SW 1271 (cell line): ENCODE measurements at places on chromosomes 12 and 14.

GRCh38 chr12:113048716-113049127 is 7.8 kb upstream of the DTX1 start:
- DNase-seq = peak; percentile 69

GRCh38 chr14:35366521-35366976 is 38.0 kb downstream of the NFKBIA start:
- DNase-seq = no peak

GRCh38 chr12:58980768-58981167 is 60.5 kb upstream of the LRIG3 start:
- DNase-seq = no peak

GRCh38 chr12:93113317-93114006 is 184.4 kb upstream of the EEA1 start:
- no peak for DNase-seq

DNA sequence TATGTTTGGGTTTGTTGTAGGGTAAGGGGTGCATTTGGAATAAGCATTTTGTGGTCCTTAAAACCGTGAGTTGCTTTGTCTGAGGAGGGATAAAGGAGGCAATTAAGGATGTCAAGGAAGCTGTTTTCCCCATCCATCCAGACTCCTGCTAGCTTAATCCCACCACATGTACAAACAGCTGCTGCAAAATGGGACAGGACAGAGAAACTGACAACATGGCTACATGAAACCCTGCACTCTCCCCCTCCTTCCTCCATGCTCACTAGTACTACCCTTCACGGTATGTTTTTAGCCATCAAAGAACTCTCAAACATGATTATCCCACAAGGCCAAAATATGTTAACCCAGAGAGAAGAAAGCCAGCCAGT is 20.6 kb downstream of the ST8SIA1 start:
- DNase-seq = no peak

DNA sequence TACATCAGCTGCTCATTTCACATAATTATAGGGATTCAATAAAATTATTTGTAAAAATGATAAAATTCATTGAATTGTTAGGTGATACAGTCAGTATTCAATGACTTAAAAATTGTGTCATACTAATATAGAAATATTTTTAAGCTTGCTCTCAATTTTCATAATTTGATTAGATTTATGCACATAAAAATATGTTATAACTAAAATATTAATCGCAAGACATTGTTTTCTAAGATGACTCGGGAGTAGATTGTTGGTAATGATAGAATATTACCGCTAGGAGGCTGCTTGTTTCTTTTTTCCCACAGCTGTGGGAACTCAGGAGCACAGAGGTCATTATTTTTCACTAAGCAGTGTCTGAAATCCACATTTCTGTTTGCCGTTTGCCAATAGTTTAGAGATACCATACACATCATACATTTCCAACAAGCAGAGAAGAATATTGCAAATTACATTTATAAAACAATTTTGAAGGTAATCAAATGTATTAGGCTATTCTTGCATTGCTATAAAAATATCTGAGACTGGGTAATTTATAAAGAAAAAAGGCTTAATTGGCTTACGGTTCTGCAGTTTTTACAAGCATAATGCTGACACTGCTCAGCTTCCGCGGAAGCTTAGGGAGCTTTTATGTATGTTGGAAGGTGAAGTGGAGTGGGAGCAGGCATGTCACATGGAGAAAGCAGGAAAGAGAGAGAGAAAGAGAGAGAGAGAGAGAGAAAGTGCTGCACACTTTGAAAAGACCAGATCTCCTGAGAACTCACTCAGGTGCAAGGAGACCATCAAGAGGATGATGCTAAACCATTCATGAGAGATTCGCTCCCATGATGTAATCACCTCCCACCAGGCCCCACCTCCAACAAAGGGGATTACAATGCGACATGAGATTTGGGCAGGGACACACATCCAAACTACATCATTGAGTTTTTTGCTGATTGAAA is 9.2 kb downstream of the CD69 start:
- DNase-seq = no peak

GRCh38 chr12:18242380-18243089 is 18.8 kb upstream of the PIK3C2G start:
- DNase-seq = no peak

GRCh38 chr12:30753233-30753632 is 1.5 kb downstream of the CAPRIN2 start:
- no peak for DNase-seq

GRCh38 chr14:75150150-75150549 is 23.3 kb upstream of the NEK9 start:
- no peak for DNase-seq

DNA sequence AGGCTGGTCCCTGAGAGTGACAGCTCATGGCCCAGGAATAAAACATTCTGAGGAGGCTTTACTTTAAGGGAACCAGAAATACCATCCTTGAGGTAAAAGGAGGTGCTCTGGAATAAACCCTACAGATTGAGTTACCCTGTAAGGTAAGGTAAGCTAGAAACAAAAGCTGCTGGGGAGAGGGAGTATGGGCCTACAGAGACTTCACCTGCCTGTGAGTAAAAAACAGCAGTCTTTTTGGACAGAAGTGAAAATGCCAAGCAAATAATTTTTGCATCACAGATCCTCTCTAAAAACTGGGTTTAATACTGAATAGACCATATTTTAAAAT is 41.2 kb downstream of the CORO1C start:
- DNase-seq = no peak

DNA sequence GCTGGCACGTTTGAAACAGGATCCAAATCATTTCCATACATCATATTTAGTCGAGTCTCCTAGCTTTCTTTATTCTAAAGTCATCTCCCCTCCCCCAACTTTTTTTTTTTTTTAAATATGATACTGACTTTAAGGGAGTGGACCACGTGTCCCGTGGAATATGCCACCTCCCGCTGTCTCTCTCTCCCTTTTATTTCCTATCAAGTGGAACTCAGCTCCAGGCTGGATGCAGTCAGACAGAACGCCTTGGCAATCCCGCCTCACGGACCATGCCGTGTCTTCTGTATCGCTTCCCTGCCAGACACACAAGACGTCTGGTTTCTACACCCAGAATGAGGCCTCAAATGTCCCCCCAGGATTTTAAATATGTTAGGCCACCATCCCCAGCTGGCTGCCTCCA is 21.2 kb downstream of the BCL7A start:
- DNase-seq = no peak

GRCh38 chr12:48441069-48441468 is 31.3 kb upstream of the ANP32D start:
- DNase-seq = no peak

GRCh38 chr12:53344824-53345485 is 8.8 kb upstream of the SP7 start:
- peak; percentile 35 for DNase-seq

GRCh38 chr14:77714926-77715325 is 7.0 kb downstream of the SLIRP start:
- no peak for DNase-seq

GRCh38 chr12:94240171-94240570 is 91.8 kb downstream of the PLXNC1 start:
- no peak for DNase-seq

GRCh38 chr14:71398450-71398849 is 491.2 kb downstream of the PCNX1 start:
- no peak for DNase-seq

GRCh38 chr14:85953265-85953664 is 423.3 kb downstream of the FLRT2 start:
- no peak for DNase-seq

GRCh38 chr14:25848601-25849000 is 749.2 kb downstream of the NOVA1 start:
- no peak for DNase-seq

GRCh38 chr12:109621211-109621694 is 47.7 kb downstream of the MVK start:
- no peak for DNase-seq

DNA sequence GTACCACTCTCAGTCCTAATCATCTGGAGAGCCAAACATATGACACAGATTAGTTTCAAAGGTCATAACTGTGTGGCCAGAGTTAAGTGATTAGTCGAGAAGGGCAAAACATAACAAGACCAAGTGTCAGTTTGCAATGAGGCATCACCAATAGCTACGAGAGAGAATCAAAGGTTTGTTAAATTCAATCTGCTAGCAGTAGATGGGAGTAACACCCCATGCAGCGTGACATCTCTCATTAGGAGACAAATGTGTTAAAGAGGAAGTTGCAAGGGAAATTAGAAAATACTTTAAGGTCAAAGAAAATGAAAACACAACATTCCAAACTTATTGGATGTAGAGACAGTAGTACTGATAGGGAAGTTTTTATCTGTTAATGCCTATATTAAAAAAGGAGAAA is 135.7 kb upstream of the SYT10 start:
- no peak for DNase-seq

DNA sequence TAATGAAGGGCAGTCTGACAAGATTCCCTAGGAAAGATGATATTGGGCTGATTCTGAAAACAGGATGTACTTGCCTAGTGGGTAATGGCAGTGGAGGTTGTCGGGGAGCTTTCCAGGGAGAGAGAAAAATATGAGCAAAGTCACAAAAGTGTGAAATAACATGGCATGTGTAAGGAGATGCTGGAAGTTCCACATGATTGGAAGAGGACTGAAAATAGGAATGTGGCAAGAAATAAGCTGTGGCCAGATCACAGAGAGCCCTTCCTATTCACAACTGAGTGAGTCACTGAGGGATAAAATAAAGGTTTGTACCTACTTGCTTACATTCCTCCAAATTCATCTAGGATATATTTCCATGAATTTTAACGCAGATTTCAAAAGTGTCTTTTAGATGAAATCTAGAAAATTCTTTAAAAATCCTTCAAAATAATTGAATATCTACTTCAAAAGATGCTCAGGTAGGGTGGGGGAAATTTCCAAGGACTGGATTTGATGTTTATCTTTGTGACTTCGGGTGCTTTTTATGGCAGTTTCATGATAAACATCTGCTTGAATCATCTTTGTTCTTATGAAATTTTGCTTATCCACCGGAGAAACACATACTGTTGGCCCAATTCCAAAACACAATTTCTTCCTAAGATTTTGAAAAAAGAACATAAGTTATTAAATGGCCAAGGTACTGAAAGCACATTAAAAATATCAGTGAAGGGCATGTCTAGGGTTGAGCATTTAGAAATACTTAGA is 36.3 kb upstream of the SLC2A13 start:
- no peak for DNase-seq

- DNase-seq = no peak
These were observed 6.2 kb upstream of the GNPNAT1 start for GRCh38 chr14:52797653-52798052.

- no peak for DNase-seq
These were observed 22.8 kb upstream of the CRADD start for GRCh38 chr12:93654421-93654820.

DNA sequence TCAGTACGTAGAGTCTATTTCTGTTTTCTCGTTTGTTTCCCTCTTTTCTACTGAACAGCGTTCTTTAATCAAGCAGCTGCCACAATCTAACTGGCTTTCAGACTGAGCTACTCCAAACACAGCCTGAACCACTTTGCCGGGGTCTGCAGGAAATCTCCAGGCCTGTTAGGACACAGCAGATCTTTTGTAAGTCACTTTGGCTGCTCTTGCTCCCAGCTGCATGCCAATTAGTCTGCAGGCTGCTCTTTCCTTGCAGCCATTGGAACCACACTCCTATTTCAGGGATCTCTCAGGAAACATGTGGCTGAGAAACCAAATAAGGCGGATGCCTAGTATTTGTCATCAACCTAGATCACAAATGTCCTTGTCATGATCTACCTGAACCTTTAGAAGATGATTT is 73.6 kb downstream of the TMTC1 start:
- DNase-seq = no peak

DNA sequence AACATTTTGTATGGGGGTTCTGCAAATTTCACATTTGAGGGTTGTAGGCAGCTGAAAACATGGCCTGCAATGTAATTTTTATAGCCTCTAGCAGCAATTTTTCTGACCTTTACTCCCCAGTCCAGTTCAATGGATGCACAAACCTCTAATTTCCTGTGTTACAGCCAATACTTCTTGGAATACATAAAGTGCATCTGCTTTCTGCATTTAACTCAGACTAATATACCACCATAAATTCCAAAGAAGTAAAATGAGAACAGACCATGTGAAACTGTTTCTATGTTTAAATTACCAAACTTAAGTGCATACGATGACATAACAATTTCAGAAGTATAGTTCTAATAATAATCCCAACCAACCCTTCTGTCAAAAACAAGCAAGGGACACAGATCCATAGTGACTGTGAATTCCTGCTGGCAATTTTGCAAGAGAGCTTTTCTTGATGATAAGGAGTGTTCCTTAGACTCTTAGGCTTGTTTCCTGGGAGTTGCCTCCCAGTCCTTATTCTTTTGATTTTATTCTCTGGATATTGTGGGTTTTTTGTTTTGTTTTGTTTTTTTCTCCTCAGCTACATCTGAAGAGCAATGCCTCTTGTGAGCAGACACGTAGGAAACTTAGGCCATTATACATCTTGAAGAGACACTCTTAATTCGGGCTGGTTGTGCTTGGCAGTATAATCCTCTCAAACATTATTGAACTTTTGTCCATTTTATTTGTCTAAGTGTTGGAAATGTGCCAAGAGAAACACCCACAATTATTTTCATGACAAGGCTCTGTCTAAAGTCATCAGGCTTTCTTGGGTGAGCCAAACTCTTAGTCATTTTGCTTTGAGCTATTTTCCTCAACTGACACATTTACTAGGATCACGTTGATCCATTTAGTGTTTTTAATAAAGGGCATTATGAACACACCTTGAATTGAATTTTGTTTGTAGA is 51.3 kb upstream of the RERGL start:
- no peak for DNase-seq

GRCh38 chr14:21039585-21040369 is 2.4 kb upstream of the RNASE7 start:
- DNase-seq = no peak

- DNase-seq = no peak
These were observed 21.3 kb downstream of the LRRIQ1 start for GRCh38 chr12:85057370-85057963.

DNA sequence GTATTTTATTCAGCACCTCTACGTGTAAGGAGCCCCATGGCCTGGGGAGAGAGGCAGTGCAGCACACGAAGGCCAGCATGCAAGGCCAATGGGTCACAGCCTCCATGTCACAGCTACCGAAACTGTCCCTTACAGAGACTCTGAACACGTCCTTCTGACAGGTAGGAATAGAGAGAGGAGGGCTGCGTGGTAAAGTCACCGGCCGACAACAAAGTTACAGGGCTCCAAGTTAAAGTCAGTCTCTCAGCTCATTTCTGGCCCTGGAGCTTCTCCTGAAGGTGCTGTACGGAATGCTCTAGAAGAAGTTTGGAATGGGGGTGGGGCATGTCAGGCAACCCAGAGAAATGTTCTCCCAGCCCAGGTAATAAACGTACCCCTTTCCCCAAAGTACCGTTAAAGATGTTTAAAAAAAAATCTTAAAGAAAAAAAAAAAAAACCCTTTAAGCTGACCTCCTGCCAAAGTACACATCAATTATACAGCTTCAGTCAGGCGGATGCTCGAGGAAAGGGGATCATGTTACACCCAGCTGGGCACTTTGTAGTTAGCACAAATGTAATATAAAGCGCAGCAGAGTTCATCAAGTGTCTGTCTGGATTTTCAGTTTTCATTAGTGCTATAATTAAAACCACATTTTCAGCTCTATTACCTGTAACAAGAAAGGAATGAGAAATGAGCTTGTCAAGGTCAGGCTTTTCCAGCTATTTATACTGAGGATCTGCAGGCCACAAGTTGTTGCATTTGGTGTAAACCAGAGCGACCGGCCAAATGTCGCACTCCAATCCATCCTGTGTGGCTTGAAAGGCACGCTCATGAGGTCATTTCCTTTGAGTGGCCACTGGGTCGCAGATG is 53.3 kb upstream of the CDKN3 start:
- DNase-seq = no peak
